HEK293T (cell line): ENCODE measurements at places on chromosomes 7 and 10.

DNA sequence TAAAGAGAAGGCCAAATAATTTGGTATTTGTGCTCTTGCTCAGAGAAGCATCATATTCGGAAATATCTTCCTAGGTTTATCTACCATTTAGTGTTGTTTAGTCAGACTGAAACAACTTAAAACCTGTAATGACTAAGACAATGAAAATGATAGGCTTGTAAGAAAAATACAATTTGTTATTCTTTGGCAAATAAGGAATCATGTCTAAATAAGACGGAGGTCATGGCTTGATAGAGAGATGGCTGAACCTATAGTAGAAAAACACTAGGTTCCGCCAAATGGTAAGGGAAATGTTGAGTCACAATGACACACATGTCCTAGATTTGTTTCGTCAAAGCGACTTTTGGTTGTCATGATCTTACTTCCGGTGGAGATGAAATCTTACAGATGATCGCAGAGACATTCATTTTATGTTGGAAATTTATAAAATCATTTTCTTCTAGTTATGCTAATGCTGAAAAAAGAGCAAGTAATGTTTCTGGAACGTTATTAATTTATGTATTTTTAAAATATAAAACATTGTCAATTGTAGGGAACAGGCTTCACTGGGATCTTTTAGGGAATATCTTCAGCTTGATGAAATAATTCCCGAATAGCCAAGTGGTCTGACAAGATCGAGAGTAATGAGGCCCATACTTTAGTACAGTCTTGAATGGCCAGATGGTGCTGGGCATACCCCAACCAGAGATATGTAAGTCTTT is 1.0 kb downstream of the SRGN start:
- no peak for DNase-seq

DNA sequence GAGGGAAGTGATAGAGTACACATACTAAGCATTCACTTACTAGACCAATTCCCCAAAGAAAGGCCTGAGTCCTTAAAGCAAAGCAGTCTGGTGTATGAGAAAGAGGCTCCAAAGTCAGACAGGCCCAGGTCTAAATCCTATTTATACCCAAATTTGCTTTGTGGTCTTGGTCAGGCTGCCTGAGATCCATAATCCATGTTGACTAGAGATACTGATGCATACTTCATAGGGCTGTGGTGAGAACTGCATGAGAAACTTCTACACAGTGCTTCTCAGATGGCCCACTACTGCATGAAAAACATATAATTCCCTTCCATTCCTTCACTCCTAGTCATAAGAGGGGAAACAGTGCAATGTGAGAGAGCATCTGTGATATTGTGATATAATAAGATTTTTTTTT is 81.6 kb upstream of the SP4 start:
- DNase-seq = no peak

- DNase-seq = no peak
Observed at GRCh38 chr10:110668443-110668842, 24.3 kb downstream of the RBM20 start.

DNA sequence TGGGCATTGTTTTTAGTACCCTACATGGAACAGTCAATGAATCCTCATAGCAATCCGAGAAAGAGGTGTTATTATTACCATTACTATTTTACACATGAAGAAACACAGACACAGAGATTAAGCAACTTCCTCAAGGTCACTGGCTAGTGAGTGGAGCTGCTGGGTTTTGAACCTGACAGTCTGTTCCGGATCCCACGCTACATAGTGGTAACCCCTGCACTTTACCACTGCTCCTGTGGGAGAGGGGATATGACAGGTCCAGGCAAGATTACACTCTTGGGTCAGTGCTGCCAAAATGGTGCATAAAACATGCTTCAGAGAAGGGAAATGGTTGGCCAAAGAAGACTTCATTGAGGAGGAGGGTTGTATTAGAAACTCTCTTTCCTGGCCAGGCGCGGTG is 185.7 kb downstream of the XPNPEP1 start:
- no peak for DNase-seq

GRCh38 chr7:73904219-73905137 is 43.5 kb downstream of the TMEM270 start:
- no peak for DNase-seq

GRCh38 chr10:132937861-132938260 is 4.5 kb downstream of the CFAP46 start:
- no peak for DNase-seq

DNA sequence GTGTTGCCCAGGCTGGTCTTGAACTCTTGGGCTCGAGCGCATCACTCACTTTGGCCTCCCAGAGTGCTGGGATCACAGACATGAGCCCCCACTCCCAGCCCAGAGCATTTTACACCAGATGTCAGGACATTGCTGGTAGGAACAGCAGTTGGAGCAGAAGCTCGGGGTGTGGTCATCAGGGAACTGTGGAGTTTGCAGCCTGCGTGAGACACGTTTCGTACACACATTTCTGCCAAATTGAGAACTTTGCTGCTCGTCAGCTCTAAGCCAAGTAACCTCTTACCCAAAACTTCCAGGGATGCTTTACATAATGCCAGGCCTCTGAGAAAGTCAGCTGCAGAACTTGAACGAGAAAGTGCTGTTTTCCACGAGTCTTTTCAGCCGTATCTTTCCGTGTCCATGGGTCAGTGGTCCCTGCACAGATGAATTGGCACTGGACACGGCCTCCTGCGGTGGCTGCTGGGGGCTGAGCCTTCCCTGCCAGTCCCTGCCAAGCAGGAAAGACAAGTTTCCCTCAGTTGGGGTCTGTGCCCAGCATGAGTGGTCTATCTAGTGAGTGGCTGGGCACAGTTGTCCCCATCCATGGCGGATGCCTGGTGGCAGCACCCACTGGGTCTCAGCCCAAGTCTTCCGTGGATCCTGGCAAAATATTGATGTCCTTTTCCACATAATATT is 54.4 kb downstream of the DNAJB6 start:
- no peak for DNase-seq

DNA sequence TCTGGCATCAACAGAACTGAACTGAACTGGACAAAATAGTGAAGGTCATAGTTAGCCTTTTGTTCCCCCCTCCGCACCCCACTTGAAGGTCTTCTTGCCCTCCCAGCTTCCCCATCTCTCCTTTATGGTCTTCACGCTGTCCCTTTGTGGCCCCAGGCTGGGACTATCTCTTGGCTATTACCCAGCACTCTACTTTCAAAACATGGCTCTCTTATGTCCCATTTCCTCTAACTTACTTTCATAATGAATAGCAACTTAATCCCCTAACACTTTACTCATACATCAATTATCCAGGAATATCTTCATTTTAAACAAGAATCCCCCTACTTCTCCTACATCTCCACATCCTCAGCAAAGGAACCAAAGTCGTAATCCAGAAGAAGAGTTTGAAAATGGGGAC is 135.3 kb upstream of the ITGB1 start:
- DNase-seq = no peak

GRCh38 chr10:99976886-99977665 is 32.7 kb downstream of the DNMBP start:
- DNase-seq = no peak
